Ureter (tissue), 1 donor: ENCODE measurements at places on chromosomes 1 and 21. TPM values are rescaled to one million over a fixed set of nuclear protein-coding genes. Genes with fewer than 3 reads are reported as not detected.

The TMEM200B gene
- 16.4 TPM for total RNA-seq

The MNDA gene
- total RNA-seq, result 2.1 TPM

The KRTAP6-2 gene
- not detected for total RNA-seq

The TARS2 gene
- 28.6 TPM for total RNA-seq

The SSU72 gene
- 116 TPM for total RNA-seq

The SYCP1 gene
- total RNA-seq, result not detected

The KCNQ4 gene
- 3.7 TPM for total RNA-seq

The GBP6 gene
- not detected for total RNA-seq

The TMEM35B gene
- 29.6 TPM for total RNA-seq

The YOD1 gene
- 9.8 TPM for total RNA-seq

The CRYZ gene
- 71.3 TPM for total RNA-seq

The CHD1L gene
- total RNA-seq, result 31.5 TPM

The AMY1B gene
- not detected for total RNA-seq

The PODN gene
- total RNA-seq, result 20.9 TPM

The SLC37A1 gene
- total RNA-seq, result 48.0 TPM

The HSPG2 gene
- total RNA-seq, result 298 TPM

The RCSD1 gene
- total RNA-seq, result 8.7 TPM

The STYXL2 gene
- total RNA-seq, result not detected

The SGIP1 gene
- 15.8 TPM for total RNA-seq

The NBPF6 gene
- not detected for total RNA-seq

The PLEKHG5 gene
- 17.7 TPM for total RNA-seq

The DNASE2B gene
- total RNA-seq, result 0.34 TPM

The NASP gene
- total RNA-seq, result 82.1 TPM

The ARMH1 gene
- 3.0 TPM for total RNA-seq

The FAM72D gene
- 0.49 TPM for total RNA-seq

The CKS1B gene
- 24.8 TPM for total RNA-seq

The ANKRD35 gene
- 4.2 TPM for total RNA-seq

The NEGR1 gene
- 10.0 TPM for total RNA-seq

The COL8A2 gene
- total RNA-seq, result 8.0 TPM

The NBPF11 gene
- total RNA-seq, result 23.4 TPM

The RAB3B gene
- 1.4 TPM for total RNA-seq

The SEMA6C gene
- total RNA-seq, result 6.2 TPM

The MMP23B gene
- 16.6 TPM for total RNA-seq

The TTC22 gene
- 14.9 TPM for total RNA-seq

The ITLN2 gene
- not detected for total RNA-seq

The CATSPERE gene
- total RNA-seq, result 3.3 TPM

The PDPN gene
- total RNA-seq, result 29.5 TPM

The CFHR3 gene
- 1.1 TPM for total RNA-seq

The BOLA1 gene
- 16.4 TPM for total RNA-seq

The PYCR2 gene
- 106 TPM for total RNA-seq

The TRIM58 gene
- 0.42 TPM for total RNA-seq

The TNFSF4 gene
- total RNA-seq, result 0.52 TPM

The CASQ1 gene
- 10.5 TPM for total RNA-seq

The DUSP23 gene
- 47.5 TPM for total RNA-seq

The DOP1B gene
- 31.0 TPM for total RNA-seq

The CCDC185 gene
- not detected for total RNA-seq

The FAM131C gene
- total RNA-seq, result 0.60 TPM

The IL12RB2 gene
- 0.60 TPM for total RNA-seq

The HIVEP3 gene
- total RNA-seq, result 10.1 TPM

The LCE1A gene
- not detected for total RNA-seq

The CLCA2 gene
- 2.6 TPM for total RNA-seq

The ANKRD45 gene
- total RNA-seq, result 0.47 TPM

The RASSF5 gene
- 35.5 TPM for total RNA-seq

The RGS16 gene
- total RNA-seq, result 22.4 TPM

The GPR25 gene
- not detected for total RNA-seq
